ENCODE measurements at places on chromosomes 11 and 22. TPM values are rescaled to one million over a fixed set of nuclear protein-coding genes. Genes with fewer than 3 reads are reported as not detected.

The MFNG gene
- total RNA-seq: 0.76 TPM

- no peak for DNase-seq
- peaks cover 12% of the 10 kb centered on the region for H3K4me1 ChIP-seq
- no peaks in the 10 kb centered on the region for H3K27me3 ChIP-seq
- no peaks in the 10 kb centered on the region for H3K36me3 ChIP-seq
- H3K27ac ChIP-seq: no peak overlapping the region
Observed at GRCh38 chr11:122486793-122487495, 168.6 kb upstream of the UBASH3B start.

DNA sequence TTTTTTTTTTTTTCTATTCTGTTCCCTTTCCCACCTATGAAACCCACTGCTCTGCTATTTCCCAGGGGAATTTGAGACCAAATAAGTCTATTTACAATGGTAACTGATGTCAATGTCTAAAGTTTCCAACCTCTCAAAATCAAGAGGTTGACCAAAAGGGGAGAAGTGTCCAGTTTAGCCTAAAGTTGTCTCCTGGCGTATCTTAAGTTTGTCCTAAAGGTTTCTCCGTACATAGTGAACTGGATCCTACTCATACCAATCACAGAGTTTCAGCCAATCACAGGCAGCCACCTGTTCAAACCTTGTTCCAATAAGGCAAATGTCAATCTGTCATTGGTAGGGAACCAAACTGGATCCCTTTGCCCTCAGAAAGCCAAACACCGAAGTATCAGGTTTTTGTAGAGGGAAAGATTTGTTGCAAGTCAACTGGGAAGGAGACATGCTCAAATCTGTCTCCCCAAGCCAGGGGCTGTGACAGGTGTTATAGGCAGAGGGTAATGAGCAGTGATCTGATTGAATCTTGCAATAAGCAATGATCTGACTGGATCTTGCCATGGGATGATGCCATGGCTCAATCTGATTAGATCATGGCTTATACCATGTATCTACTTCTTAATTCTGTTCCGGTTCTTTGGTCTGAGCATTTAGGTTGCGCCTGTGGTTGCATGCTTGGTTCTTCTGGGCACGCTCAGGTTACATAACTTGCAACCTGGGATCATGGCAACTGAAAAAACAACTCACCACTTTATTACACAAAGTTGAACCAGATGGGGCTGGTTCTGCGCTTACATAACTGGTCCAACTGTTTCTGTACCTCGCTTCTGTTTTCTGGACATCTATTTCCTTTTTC, 1.1 kb upstream of the VPS37C start:
- no peak for DNase-seq
- peaks cover 29% of the 10 kb centered on the region for H3K4me1 ChIP-seq
- peak overlapping the region; percentile 95 for H3K4me3 ChIP-seq

GRCh38 chr11:83035070-83035854, 36.4 kb downstream of the RAB30 start:
- H3K27ac ChIP-seq: no peak overlapping the region
- no peaks in the 10 kb centered on the region for H3K27me3 ChIP-seq
- DNase-seq: no peak
- H3K4me3 ChIP-seq: no peak overlapping the region

DNA sequence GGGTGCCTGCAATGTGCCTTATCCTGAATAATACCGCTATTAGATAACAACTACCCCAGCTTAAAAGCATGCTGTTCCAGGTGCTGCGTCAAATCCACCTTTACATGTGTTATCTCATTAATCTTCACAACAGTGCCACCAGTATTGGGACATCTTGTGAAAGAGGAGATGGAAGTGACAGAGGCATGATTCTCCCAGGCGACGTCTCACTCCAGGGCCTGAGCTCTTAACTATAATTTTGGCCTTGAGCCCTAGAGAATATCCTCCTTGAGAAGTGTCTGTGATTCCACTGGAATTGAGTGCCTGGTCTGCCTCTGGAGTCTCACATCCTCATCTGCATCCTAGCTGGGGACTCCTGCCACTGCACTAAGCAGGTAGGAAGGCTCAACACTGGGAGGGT, 43.8 kb downstream of the RPL27A start:
- peaks cover 8% of the 10 kb centered on the region for H3K36me3 ChIP-seq
- no peaks in the 10 kb centered on the region for H3K27me3 ChIP-seq
- DNase-seq: no peak

- H3K36me3 ChIP-seq: no peaks in the 10 kb centered on the region
- peaks cover 8% of the 10 kb centered on the region for H3K27me3 ChIP-seq
- peak within 1 kb of the TSS; percentile 39 for H3K4me3 ChIP-seq
Observed at GRCh38 chr11:69013009-69013951, at the start of gene MRGPRF. Gene MRGPRF, minus strand, starts transcription at chr11:69013246. Its CDS starts 3,345 bp downstream, at chr11:69009901.

The RAC2 gene
- 0.24 TPM for total RNA-seq

The POLDIP3 gene
- total RNA-seq: 75.6 TPM

The OR52E8 gene
- not detected for total RNA-seq

GRCh38 chr22:47218671-47219070, 456.2 kb downstream of the TBC1D22A start:
- H3K27me3 ChIP-seq: no peaks in the 10 kb centered on the region
- no peak for DNase-seq
- H3K4me1 ChIP-seq: no peaks in the 10 kb centered on the region

DNA sequence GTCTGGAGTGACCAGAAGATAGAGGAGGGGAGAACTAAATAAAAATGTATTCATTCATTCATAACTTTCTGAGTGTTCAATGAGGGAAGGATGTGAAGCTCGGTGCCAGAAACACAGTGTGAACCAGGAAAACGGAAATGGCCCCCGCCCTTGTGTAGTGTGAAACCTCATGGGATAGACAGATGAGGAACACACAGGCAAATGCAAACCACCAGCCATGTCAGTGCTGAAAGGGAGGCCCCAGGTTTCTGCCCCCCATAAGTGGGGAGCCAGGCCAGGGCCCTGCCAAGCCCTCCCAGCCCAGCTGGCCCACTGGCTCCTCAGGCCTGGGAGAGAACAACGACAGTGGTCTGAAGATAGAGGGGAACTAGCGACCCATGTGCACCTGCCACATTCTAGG, 30.5 kb downstream of the LARGE1 start:
- H3K4me1 ChIP-seq: peaks cover 33% of the 10 kb centered on the region
- H3K36me3 ChIP-seq: no peaks in the 10 kb centered on the region
- DNase-seq: no peak
- H3K27me3 ChIP-seq: no peaks in the 10 kb centered on the region
- H3K27ac ChIP-seq: no peak overlapping the region
- H3K4me3 ChIP-seq: no peak overlapping the region

The XKR3 gene
- not detected for total RNA-seq

The OR51B5 gene
- total RNA-seq: not detected

GRCh38 chr11:95686265-95686664, 103.3 kb downstream of the FAM76B start:
- no peaks in the 10 kb centered on the region for H3K36me3 ChIP-seq
- no peak overlapping the region for H3K4me3 ChIP-seq
- no peak for DNase-seq
- no peaks in the 10 kb centered on the region for H3K4me1 ChIP-seq

DNA sequence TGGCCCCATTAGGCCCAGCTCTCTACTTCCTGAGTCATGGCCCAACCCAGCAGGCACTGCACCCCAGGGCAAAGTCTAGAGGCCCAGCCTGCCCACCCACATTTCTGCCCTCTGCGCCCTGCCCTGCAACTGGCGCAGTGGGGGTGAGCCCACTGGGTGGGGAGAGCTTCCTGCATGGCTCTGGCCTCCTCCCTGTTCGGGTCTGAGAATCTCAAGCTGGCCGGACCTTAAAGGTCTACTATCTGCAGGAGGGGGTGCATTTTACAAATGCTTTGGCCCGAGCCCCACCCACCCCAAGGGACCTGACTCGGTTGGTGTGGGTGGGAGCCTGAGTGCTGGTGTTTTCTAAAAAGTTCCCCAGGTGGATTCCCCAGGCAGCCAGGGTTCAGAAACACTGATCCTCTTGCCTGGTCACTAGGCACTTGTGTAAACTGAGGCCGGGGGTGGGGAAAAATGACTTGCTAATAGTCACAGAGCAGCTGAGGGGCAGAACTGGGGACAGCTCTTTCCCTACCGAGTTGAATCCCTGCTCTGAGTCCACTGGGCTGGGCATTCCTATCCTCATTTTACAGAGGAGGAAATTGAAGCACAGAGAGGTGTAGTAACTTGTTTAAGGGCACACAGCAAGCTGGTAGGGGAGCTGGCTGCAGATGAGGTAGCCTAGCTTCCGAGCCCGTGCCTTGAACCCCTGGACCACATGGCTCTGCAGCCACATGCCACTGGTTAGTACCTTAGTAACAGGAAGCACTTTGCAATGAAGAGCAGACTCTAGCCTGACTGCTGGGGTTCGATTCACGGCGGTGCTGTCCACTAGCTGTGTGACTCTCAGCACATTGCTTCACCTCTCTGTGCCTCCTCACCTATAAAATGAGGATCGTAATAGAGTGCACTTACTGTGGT, 36.3 kb downstream of the CD82 start:
- H3K4me1 ChIP-seq: peaks cover 17% of the 10 kb centered on the region
- H3K27ac ChIP-seq: no peak overlapping the region
- H3K4me3 ChIP-seq: no peak overlapping the region
- H3K27me3 ChIP-seq: no peaks in the 10 kb centered on the region
- no peaks in the 10 kb centered on the region for H3K36me3 ChIP-seq

GRCh38 chr11:559020-559620, 1.4 kb downstream of the LMNTD2 start:
- H3K27ac ChIP-seq: no peak overlapping the region
- H3K4me1 ChIP-seq: peaks cover 5% of the 10 kb centered on the region
- no peak overlapping the region for H3K4me3 ChIP-seq
- peaks cover 18% of the 10 kb centered on the region for H3K27me3 ChIP-seq
- no peak for DNase-seq

All from type B pancreatic cell (in vitro differentiated cells).